ENCODE measurements at places on chromosomes 5 and 9.

- DNase-seq, result no peak
These were observed 288.6 kb upstream of the C9orf72 start for GRCh38 chr9:27861887-27862286.

DNA sequence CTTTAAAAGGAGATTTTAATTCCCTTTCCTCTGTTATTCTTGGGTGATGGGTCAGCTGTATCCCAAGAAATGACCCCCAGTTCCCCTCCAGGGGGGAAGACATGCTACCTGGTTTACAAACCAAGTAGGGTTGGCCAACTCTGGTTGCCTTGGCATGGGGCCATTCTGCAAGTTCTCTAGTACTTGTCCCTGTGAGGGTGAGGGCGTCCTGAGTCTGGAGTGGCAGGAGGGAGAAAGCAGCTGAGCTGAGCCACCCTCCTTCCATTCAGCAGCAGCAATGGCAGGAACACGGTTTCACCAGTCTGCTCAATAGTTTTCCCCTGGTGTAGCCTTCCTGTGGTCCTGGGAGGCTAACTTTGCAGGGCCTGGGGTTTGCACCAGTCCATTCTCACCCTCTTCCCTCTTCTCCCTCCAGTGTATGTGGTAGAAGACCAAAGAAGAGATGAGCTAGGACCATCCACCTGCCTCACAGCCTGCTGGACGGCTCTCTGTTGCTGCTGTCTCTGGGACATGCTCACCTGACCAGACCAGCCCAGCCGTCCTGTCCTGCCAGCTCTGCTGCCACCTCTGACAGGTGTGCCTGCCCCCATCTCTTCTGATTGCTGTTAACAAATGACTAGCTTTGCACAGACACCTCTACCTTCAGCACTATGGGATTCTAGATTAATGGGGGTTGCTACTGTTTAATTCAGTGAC lies 59.9 kb downstream of the PFDN1 start:
- DNase-seq, result no peak

DNA sequence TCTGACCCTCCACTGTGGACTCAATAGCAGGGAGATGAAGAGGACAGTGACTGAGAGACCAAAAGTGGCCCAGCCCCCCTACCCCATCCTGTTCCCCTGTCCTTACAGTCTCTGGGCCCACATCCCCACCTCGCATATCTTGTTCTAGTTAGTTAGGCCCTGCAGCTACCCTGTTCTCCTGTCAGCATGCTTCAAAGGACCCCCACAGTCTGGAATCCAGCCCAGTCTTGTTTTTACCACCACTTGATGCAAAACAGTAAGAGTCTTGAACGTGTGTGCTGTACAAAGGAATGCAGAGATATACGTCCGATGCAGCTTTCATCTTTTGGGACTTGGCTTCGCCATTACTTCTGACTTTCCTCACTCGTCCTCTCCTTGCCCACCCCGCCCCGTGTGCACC lies 12.2 kb upstream of the POMT1 start:
- no peak for DNase-seq

GRCh38 chr5:150622157-150622556 lies 18.3 kb upstream of the SYNPO start:
- DNase-seq, result no peak

DNA sequence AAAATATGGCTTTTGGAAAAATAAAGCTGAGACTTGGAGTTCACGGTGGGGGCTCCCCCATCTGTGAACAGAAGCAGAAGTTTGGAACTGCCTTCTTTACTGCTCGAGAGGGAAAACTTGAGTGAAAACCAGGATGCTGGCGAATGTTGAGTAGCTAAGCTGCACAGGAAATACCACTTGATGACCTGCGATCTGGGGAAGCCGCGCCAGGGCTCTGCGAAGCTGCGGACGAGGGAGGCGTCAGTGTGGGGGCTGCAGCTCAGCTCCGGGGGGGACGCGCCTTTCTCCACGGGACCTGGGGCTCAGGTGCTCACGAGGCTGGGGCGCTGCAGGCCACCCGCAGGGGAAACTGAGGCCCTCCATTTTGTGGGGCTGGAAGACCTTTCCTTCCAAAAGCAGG lies 62.3 kb downstream of the TENT4A start:
- no peak for DNase-seq

DNA sequence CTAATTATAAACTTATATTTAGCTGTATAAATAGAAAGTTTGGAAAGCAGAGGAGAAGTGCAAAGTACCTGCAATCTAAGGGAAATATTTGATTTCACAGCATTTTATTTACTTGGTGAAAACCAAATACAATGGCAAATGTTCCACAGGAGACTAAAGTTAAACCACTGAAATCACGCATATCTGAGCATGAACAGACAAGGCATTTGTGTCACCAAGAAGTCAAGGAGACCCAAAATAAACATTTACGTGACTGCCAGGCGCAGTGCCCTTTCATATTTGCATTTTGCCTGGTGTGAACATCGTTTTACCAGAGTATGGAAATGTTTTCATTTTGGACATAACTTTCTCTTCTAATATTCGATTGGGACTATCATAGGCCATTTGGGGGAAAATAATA lies 20.6 kb downstream of the UGCG start:
- DNase-seq, result no peak

- no peak for DNase-seq
These were observed 797.3 kb downstream of the MAT2B start for GRCh38 chr5:164302533-164303235.

DNA sequence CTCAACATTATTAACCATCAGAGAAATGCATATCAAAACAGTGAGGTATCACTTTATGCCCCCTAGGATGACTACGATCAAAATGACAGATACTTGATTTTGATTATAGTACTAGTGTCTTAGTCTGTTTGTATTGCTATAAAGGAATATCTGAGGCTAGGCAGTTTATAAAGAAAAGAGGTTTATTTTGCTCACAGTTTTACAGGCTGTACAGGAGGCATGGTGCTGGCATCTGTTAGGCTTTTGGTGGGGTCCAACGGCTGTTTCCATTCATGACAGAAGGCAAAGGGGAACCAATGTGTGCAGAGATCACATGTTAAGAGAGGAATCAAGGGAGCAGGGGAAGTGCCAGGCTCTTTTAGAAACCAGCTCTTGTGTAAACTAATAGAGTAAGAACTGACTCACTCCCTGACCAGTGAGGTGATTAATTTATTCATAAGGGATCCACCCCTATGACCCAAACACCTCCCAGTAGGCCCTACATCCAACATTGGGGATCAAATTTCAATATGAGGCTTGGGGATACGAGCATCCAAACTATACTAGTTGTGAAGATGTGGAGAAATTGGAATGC lies 16.0 kb upstream of the AFF4 start:
- DNase-seq, result no peak

GRCh38 chr5:142981886-142982820 lies 212.0 kb downstream of the ARHGAP26 start:
- DNase-seq, result no peak

GRCh38 chr5:136511046-136511445 lies 145.7 kb upstream of the TRPC7 start:
- DNase-seq, result no peak

DNA sequence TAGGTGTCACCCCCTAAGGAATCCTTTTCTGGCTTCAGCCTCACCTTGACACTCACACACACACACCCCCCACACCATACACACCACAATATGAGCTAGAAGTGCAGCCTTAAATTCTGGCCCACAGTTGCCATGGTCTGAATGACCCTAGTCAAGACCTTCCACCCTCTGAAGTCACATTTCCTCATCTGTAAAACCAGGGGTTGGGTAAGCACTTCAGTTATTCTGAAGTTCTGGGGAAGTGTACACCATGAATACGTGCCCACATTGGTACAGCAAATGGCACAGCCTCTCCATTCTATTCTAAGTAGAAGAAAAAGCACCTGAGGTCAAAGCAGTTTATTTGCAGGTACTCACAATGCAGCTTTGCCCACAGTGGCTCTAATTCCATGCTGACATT lies 372.8 kb upstream of the KLF4 start:
- DNase-seq, result no peak

- no peak for DNase-seq
These were observed 48.9 kb downstream of the FAM174A start for GRCh38 chr5:100584069-100584468.

DNA sequence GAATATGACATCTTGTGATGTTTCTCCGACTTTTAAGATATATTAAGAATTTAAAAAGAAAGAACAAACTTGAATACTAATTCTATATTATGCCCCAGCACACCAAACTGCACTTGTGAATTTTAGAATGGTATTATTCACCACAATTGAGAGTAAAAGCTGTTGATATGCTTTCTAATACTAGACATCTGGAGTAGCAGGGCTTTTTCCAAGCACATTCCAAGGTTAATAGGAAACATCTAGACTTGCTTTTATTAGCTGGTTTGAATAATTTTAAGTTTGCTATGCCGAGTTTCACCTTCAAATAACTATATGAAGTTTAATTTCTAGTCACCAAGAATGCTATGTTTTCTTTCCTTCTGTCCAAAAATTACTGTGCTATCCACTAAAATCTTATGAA lies 13.5 kb downstream of the NREP start:
- no peak for DNase-seq

GRCh38 chr9:129595903-129596540 lies 24.9 kb downstream of the C9orf50 start:
- DNase-seq, result no peak

DNA sequence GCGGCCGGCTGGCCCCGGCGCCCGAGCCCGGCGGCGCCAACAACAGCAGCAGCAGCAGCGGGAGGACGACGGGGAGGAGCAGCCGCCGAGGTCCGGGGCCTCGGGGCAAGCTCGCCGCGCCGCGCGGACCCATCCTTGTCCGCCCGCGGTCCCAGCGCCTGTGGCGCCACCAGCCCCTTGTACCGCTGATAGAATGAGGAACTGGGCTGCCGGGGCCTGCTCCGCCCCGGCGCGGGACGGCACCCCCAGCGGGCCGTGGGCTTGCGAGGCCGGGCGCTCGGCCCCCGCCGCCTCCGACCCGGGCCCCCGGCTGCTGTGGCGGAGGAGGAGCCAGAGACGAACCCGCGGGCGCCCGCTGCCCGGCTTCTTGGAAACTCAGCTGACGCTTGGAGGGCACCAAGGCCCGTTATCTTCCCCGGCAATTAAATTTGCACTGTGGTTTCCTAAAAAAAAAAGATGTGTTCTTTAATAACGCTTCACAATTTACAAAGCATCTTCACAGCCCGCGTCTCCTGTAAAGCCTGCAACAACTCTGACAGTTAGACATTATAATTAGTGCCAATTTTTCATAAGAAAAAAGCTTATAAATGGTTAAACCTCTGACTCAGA lies at the start of gene ARSB:
ARSB (minus strand) TSS at position 195 of the 609 bp plus-strand sequence; CDS start at position 133, 62 bp downstream.
- DNase-seq, result no peak

DNA sequence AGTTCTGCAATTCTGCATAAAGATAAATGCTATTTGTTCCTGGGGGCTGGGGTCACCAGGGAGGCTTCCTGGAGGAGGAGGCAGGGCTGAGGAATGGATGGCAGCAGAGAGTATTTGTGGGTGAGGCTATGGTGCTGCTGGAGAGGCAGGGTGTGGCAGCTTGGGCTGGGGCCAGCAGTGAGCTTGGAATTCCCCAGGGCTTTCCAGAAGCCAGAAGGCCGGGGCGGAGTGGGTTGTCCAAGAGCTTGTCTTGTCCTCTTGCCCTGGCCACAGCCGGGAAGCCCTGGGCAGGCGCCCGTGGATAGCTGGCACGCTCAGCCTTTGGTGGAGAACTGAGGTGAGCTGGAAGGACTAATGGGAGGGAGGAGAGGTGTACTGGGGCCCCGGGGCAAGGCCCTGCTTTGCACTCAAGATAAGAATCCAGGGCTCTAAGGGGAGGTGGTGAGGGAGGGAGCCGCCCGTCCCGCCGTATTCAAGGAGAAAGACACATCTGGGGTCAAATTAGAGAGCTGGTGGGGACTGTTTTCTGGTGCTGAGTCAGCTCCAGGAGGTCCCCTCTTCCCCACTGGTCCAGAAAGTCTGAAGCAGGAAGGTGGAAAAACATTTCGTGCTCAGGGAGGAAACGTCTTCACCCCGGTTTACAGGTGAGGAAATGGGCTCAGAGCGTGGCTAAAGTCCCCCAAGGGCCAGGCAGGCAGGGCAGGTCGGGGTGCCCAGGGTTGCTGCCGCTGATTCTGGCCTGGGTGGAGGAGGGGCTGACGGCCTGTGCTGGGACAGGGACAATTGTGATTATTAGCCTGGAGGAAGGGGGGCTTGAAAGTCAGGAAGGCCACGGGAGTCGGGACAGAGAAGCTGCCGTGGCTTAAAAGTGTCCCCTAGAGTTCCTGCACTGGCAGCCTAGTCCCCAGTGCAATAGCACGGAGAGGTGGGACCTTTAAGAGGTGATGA lies 26.9 kb upstream of the CNOT6 start:
- DNase-seq, result no peak

DNA sequence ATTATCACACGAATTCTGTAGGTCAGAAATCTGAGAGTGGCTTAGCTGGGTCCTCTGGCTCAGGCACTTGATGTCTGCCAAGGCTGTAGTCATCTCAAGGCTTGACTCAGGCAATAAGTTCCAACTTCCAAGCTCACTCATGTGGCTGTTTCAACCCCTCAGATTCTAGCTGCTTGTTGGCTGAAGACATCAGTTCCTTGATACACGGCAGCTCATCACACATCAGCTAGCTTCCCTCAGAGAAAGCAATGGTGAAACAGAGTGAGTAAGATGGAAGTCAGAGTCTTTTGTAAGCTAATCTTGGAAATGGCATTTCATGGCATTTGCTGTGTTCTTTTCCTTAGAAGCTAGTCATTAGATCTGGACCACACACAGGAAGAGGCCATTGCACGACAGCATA lies 204.2 kb upstream of the PTGER4 start:
- no peak for DNase-seq

DNA sequence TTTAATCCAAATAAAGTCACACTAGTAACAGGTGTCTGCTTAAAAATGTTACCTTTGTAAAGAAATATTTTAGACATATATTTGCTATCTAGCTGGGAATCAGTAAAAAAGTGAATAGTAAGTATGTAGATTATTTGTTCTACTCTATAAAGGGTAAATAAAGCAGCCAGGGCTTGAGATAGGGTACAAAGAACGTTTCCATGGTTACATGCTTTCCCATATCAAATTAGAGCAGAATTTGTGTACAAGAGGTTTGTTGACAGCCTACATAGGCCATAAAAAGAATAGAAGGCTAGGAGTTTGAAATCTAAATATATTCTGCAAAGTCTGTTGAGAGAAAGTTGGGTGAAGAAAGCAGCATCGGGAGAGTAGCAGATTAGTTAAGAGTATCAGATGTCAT lies 160.9 kb upstream of the POU5F2 start:
- no peak for DNase-seq

- no peak for DNase-seq
These were observed 2.5 kb upstream of the LPCAT1 start for GRCh38 chr5:1526190-1526631.

DNA sequence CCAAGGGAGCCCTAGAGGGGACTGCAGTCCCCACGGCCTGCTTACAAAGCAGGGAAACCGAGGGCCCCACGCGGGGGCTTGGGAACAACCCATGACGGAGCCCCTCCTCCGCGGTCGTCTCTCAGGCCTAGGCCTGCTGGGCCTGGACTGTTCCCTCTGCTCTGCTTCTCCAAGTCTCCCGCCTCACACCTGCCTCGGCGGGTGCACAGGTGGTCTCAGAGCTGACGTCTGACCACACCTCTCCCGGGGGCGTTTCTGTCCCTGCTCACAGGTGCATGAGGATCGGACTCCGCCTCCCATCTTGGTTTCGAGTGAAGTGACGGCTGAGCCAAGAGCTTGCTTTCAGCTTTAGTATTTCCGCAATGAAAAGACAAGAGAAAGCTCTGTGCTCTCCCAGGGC lies 72.1 kb downstream of the MRPL36 start:
- DNase-seq, result no peak

GRCh38 chr9:110030632-110031031 lies 177.3 kb downstream of the C9orf152 start:
- no peak for DNase-seq

- no peak for DNase-seq
These were observed 66.9 kb downstream of the TMC1 start for GRCh38 chr9:72588336-72588735.
